ENCODE measurements at places on chromosomes 1 and 21. TPM values are rescaled to one million over a fixed set of nuclear protein-coding genes. Genes with fewer than 3 reads are reported as not detected.

DNA sequence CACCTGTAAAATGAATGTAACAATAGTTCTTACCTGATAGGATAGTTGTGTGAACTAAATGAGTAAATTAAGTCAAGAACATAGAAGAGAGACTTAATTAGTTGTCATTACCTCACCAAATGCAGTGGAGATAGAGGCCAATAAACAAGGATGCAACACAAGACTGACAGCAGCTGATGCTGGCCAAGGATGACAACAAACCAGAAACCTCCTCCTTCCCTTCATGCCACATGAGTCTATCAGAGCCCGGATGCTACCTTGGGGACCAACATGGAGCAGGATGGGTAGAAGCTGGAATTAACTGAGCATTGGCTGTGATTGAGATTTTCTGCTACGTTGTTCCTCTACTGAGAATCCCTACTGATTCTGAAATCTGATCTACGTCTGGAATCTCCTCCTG, 30.3 kb upstream of the USP1 start:
- no peaks in the 10 kb centered on the region for H3K36me3 ChIP-seq
- no peak overlapping the region for H3K27ac ChIP-seq
- no peaks in the 10 kb centered on the region for H3K4me1 ChIP-seq
- no peaks in the 10 kb centered on the region for H3K27me3 ChIP-seq
- no peak overlapping the region for H3K4me3 ChIP-seq

GRCh38 chr1:218365226-218365999, 20.3 kb downstream of the TGFB2 start:
- H3K27ac ChIP-seq, result peak overlapping the region; percentile 52
- no peak for DNase-seq
- no peak overlapping the region for H3K4me3 ChIP-seq
- no peaks in the 10 kb centered on the region for H3K36me3 ChIP-seq

DNA sequence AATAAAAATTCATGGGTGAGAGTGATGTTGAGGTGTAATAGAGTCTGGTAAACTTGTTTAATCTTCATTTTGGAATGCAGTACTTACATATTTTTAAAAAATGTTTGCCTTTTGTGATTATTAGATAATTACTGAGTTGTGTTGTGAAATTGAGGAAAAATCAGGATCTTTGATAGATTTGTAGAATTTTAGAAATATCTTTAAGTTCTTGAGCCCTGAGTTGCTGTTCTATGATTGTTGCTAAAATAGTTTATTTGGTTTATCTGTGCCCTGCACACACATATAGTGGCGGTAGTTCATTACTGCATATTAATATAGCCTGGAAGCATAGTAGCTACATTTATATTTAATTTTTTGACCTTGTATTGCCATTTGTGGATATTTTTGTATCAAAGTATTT, 1.6 kb downstream of the B3GALT2 start:
- DNase-seq, result no peak
- H3K27me3 ChIP-seq, result no peaks in the 10 kb centered on the region
- peak overlapping the region; percentile 5 for H3K4me3 ChIP-seq
- H3K36me3 ChIP-seq, result no peaks in the 10 kb centered on the region

DNA sequence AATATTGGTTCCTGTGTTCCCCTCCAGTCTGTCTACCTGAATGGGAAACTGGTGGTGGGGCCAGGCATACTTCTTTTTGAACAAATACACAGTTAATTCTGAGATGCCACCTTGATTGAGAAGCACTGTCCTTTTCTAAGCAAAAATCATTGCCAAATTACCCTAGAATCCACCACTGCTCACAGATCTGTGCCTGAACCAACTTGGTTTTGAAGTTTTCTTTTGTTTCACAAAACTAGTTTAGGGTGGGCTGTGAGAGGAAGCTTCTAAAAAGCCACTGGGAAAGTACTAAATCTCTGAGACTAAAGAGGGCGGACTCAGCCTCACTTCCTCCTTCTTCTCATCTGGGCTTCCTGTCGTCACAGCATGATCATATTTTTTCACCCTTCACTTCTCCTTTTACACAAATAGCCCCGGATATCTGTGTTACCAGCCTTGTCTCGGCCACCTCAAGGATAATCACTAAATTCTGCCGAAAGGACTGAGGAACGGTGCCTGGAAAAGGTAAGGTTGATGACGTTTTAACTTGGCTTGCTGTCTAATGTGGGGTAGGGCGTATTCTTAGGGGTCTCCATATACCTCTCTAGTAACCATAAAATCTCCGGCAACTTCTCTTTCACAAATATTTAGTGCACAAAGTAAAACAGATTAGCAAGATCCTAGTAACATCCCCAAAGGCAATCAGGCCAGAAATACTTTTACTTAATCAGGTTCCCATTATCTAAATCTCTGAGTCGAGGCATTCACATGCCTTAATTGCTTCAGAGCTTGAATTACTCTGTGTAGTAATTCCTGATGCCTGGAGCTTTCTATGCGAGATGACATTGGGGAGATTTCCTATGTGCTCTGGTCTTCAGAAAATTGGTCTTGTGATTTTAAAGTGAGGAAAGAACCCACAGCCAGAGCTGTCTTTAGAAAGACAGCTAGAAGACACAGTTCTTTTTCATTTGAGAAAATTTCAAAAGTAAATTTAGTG, at the start of gene CD53:
Gene CD53, plus strand, starts transcription at position 404 of the 976 bp plus-strand sequence. CDS start 18,261 bp downstream, outside the sequence.
- no peaks in the 10 kb centered on the region for H3K4me1 ChIP-seq
- no peaks in the 10 kb centered on the region for H3K27me3 ChIP-seq
- DNase-seq, result peak; percentile 67
- no peaks in the 10 kb centered on the region for H3K36me3 ChIP-seq
- H3K4me3 ChIP-seq, result peak within 1 kb of the TSS; percentile 40

- no peak overlapping the region for H3K27ac ChIP-seq
- no peaks in the 10 kb centered on the region for H3K27me3 ChIP-seq
- DNase-seq, result no peak
- no peaks in the 10 kb centered on the region for H3K4me1 ChIP-seq
- H3K4me3 ChIP-seq, result no peak overlapping the region
Measured at GRCh38 chr1:167515893-167516321, 2.4 kb downstream of the CD247 start.

BGLAP gene
- not detected for total RNA-seq

C1orf115 gene
- 23.2 TPM for total RNA-seq
